ENCODE measurements at places on chromosomes 12 and 14.

DNA sequence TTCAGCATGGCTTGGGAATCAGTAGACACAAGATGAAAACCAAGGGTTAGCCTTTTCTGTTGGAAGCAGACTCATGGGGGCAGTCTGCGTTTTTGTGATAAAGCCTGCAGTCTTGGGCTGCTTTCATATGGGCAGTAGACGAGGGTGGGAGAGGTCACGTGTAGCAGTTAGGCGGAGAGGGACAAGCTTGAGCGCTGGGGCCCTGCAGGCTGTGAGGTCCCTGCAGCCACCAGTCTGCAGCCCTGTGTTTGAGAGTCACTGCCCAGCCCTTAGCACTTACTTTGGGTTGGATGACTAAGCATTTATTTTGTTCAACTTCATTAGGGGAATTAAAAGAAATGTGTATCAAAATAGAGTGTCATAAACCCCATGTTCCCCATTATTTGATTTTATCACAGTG lies 37.2 kb downstream of the EP400 start:
- no peak for DNase-seq

DNA sequence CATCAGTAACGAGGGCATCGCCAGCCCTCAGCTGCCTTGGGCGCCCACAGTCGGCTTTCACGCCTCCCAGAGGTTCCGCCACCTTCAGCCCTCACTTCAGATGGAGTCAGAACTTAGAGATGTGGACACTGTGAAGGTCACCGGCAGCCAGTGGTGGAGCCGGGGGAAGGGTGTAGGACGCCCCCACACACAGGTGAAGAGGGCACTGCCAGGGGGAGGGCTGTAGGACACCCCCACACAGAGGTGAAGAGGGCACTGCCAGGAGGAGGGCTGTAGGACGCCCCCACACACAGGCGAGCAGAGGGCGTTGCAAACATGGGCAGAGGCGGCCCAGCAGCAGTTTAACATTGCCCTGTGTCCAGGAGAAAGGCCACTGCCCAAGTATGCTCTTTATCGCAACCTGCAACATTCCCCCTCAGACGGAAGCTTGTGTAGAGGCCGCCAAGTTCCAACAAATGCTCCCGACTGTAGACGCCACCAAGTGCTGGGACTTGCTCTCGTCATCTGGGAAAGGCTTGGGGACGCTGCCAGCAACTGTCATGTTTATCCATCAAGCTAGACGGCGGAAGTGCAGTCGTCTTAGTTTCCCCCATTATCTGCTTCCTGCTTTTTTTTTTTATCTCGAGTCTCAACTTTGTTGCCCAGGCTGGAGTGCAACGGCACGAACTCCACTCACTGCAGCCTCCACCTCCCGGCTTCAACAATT lies 4.9 kb upstream of the ANKLE2 start:
- DNase-seq = peak; percentile 20

GRCh38 chr12:68378872-68379606 lies 46.9 kb upstream of the MDM1 start:
- DNase-seq = no peak

- peak; percentile 45 for DNase-seq
These were observed at the start of gene ACRBP for GRCh38 chr12:6647083-6647604. Gene ACRBP, minus strand, starts transcription at chr12:6647432. Its CDS starts 66 bp downstream, at chr12:6647366.

- no peak for DNase-seq
These were observed 108.5 kb downstream of the SRGAP1 start for GRCh38 chr12:63952995-63953394.

- DNase-seq = peak; percentile 95
These were observed 256.6 kb upstream of the PPFIA2 start for GRCh38 chr12:82015623-82016347.

DNA sequence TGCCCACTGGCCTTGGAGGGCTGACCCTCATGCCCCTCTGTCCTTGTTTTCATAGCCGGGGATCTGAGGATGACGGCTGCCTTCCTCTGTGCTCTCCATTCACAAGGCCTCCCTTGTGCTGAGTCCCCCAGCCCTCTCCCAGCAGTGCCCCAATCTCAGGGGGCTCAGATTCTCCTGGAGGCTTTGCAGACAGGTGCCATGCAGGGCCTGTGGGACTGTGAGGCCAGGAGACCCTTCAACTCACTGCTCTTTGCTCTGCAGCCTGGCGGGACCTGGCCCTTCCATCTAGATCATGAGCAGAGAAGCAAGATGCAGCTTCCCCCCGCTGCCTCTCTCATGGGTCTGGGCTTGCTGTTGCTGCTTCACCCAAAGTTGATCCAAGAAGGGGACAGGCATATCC lies 356.0 kb downstream of the BCL11B start:
- no peak for DNase-seq

- no peak for DNase-seq
These were observed 2.3 kb upstream of the KRT5 start for GRCh38 chr12:52522346-52523011.

DNA sequence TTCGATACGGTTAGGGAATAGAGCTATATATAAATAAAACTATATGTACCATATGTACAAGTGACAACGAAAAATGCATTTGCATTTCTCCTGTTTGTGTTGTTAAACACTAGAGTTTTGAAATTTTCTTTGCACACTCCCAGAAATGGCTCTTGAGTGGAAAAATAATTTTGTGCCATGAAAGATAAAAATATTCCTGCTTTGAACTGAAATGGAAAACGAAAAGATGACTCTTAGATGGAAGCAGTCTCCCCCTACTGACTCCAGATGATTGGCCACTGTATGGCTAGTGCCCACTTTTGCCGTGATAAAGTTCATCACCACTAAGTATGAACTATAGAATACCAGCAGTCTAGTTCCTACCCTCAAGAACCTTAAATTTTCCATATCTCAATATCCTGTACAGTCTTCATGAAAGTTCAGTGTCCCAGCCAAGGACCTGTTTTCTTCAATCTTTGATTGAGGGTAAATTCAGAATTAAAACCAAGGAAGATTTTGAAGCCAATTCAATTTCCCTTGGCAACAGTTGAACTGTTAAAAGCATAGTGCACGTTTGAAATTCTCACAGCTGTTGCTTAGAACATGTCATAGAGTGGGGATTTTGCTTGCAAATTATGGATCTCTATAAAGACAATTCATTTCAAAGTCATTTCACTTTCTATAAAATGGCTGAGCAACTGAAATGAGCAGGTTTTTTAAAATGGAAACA lies 1.6 kb upstream of the PPP2R5E start:
- DNase-seq = no peak

DNA sequence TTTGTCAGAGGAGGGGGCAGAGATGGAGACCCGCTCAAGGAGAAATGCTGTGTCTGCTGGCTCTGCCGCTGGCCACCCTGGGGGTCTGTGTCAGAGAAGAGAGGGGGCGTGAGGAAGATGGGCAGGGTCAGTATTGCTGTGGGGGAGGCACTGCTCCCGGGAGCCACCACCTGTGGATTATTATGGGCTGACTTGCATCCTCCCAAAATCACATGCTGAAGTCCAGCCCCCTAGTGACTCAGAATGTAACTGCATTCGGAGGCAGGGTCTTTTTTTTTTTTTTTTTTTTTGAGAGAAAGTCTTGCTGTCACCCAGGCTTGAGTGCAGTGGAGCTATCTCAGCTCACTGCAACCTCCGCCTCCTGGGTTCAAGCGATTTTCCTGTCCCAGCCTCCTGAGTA lies 12.3 kb downstream of the ABCD4 start:
- DNase-seq = peak; percentile 22

DNA sequence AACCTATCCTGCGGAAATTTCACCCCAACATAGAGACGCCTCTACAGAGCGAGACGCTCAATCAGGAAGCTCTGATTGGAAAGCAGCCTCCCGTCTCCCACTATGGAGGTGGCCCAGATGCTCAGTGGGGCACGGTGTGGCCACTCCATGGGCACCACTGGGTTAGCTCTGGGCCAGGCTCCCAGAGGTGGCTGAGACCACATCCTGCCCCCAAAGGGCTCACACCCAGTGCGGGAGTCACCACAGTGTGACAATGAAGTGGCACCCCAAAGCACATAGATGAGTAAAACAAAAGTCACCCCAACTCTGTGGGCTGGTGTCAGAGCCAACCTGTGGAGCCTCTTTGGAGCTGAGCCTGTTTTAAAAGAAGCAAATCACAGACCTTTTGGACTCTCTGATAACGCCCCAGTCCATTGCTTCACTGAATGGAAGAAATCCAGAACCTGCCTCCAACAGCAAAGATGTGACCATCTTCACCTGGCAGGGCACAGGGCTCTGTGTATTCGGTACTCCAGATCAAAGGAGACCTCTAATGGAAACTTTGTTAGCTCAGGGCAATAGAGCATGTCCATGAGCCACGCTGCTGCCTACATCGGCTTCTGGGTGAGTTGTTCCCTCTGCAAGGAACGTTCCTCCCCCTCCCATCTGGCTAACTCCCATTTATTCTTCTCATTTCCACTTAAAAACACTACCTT lies 19.6 kb downstream of the CLMN start:
- DNase-seq = peak; percentile 82

DNA sequence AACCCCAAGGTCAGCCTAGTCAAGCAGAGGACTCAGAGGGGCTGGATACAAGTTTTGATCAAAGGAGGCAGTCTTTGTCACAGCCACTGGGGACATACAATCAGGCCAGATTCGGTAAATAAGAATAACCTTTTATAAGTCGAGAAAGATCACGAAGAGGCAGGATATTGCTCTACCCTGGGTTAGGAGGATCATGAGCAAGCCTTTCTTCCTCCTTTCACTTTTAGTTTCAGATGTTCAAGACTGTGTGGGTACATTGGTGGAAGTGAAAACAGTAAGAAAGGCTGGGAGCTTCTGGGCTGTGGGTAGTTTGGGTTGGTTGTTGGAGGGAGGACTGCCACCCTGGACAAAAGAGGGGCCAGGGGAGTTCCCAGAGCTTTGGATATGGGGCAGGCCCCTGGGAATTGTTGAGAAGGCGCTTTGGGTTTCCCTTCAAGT lies 127.7 kb downstream of the SNAPC1 start:
- DNase-seq = no peak

DNA sequence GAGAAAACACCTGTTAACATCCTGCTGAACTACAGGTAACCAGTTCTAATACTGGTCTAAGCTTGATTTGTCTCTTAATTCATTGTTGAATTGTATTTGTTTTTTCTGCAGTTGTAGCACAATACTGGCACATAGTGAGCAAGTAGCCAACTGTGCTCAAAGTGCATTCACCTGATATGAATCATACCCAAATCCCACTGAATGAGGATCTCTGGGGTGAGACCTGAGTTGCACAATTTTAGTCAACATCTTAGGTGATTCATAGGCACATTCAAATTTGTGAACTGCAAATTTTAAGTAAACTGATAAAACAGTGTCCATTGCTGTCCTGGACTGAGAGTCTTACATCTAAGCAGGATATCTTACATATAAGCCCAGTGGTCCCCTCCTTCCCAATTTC lies 12.8 kb downstream of the KCNC2 start:
- peak; percentile 66 for DNase-seq

- no peak for DNase-seq
These were observed 110.4 kb upstream of the RFLNA start for GRCh38 chr12:124184456-124184855.

DNA sequence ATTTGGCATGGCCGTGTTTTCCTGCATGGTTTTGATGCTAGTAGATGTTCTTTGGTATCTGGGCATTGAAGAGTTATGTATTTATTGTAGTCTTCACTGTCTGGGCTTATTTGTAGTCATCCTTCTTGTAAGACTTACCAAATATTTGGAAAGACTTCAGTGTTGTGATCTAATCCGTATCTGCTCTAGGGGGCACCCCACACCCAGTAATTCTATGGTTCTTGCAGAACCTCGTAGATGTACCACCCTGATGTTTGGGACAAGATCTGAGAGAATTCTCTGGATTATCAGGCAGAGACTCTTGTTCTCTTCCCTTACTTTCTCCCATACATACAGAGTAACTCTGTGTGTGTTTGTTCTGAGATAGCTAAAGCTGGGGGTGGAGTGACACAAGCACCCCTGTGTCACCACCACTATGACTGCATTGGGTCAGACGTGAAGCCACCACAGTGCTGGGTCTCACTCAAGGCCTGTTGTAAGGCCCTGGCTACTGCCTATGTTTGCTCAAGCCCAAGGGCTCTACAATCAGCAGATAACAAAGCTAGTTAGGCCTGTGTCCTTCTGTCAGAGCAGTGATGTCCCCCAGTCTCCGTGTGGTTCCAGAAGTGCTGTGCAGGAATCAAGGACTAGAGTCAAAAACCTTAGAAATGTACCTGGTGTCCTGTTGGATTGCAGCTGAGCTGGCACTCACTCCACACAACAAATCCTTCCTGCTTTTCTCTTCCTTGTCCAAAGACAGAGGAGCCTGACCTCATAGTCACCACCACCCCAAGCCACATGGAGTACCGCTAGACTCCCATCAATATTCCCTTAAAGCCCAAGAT lies 9.6 kb downstream of the RDH16 start:
- no peak for DNase-seq

DNA sequence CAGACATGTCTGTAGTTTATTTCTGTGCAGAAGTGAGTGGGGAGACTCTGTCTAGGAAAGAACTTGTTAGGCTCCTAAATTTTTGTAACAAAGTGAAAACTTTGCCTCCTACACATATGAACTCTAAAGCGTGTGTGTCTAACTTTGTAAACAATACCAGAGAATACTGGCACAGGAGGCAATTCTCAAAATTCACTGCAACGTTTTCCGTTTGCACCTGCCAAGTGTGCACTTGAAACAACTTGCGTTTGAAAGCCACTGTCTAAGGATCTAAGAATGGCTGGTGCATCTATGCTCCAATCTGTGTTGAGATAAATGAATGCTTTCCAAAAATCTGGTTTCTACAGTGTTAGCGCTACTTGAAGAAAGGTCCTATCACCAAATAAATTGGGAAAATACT lies 15.3 kb downstream of the GRIP1 start:
- DNase-seq = no peak
